ENCODE measurements at places on chromosomes 3 and 15.

GRCh38 chr3:185351396-185351795 lies 11.5 kb upstream of the MAP3K13 start:
- DNase-seq, result no peak

DNA sequence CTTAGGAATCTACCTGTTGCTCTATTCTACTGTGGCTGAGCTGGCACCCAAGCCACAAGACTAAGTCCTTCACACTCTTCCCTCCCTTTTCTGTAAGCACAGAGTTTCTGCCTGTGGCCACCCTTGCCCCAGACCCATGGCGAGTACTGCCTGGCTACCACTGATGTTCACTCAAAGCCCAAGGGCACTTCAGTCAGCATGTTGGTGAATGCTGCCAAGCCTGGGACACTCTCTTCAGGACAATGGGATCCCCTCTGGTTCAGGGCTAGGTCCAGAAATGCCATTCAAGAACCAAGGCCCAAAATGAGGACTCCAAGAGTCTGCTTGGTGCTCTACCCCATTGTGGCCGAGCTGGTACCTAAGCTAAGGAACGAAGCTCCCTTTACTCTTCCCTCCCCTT lies 184.2 kb downstream of the FGF12 start:
- DNase-seq, result no peak

DNA sequence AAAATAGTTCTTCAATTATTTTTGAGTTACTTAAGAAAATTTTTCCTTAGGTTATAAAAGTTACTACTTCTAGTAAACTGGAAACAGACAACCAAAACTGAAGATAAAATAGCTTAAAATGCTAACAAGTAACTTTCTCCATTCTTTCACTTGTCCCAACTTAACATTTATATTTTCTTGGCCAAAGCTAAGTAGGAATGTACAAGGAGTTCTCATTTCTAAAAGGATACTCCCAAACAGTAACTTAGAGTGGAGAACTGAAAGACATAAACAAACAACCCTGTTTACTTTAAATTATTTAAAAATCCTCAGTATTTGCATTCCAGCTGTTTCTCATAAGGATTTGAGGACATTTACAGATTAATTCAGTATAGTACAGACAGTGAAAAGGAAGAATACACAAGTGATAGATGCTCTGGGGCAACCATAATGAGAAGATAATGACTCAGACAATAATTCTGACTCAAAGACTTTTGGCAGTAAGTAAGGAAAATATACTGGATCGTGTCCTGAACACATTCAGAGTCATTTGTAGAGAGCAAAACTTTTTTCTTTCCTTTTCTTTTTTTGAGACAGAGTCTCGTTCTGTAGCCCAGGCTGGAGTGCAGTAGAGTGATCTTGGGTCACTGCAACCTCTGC lies 29.2 kb upstream of the ANXA2 start:
- no peak for DNase-seq

DNA sequence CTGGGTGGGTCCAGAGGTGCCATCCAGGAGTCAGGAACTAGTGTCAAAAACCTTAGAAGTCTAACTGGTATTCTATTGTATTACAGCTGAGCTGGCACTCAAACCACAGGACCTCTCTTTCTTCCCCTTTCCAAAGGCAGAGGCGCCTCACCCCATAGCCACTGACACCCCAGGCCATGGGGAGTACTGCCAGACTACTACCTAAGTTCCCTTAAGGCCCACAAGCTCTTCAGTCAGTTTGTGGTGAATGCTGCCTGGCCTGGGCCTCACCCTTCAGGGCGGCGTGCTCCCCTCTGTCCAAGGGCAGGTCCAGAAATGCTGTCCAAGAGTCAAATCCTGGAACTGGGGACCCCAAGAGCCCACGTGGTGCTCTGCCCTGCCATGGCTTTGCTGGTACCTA lies 43.0 kb upstream of the FGF7 start:
- no peak for DNase-seq

GRCh38 chr3:172159376-172159775 lies 120.0 kb downstream of the FNDC3B start:
- no peak for DNase-seq

GRCh38 chr3:291646-292436 lies 95.3 kb downstream of the CHL1 start:
- no peak for DNase-seq

DNA sequence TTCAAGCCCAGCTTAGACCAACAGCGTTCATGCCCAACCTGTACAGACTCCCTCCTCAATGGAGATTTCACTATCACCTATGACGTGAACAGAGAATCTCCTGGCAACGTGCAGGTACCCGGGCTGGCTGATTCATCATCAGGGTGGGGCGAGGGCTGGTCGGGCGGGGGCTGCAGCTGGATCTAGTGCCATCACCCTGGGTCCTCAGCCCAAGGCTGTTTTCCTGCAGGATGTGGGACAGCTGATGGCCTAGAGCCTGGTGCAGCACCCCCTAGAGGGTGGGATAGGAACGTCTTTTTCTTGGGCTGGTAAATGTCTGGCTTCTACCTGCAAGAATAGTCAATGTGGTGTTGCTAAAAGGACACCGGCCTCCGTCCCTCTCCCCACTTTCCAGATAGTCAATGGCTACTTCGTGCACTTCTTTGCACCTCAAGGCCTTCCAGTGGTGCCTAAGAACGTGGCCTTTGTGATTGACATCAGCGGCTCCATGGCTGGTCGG lies 4.4 kb downstream of the ITIH3 start:
- DNase-seq, result no peak

- DNase-seq, result no peak
Measured at GRCh38 chr15:84736375-84736774, 12.0 kb upstream of the ZNF592 start.

DNA sequence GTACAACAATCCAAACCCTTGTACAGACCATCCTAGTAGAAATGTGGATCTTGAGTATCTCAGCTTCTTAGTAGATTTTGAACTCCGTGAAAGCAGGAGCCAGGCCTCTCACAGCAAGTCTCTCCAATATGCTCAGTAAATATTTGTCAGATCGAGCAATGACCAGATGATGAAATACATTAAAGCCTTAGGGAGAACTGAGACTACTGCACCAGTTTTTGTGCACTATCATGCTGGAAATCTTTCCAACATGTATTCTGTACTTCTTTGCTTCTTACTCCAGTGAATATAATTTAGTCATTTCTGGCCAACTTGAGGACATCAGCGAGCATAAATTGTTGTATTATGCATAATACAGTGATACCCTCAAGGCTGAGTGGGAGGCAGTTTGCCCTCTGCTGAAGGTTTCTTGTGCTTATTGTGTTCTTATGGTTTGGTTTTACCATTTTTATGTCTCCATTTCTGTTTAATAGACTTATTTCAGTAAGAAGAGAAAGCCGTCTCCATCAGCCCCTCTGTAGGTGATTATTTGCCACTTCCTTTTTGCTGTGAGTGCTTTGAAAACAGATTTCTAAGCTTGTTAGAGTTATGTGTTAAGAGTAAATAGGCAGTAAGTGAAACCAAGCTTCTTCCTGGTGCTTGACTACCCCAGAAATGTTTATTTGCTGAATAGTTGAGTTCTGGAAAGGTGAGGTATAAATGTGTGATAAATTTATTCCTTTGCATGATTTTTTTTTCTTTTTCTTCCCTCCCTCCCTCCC lies 147.1 kb downstream of the PGPEP1L start:
- DNase-seq, result no peak

DNA sequence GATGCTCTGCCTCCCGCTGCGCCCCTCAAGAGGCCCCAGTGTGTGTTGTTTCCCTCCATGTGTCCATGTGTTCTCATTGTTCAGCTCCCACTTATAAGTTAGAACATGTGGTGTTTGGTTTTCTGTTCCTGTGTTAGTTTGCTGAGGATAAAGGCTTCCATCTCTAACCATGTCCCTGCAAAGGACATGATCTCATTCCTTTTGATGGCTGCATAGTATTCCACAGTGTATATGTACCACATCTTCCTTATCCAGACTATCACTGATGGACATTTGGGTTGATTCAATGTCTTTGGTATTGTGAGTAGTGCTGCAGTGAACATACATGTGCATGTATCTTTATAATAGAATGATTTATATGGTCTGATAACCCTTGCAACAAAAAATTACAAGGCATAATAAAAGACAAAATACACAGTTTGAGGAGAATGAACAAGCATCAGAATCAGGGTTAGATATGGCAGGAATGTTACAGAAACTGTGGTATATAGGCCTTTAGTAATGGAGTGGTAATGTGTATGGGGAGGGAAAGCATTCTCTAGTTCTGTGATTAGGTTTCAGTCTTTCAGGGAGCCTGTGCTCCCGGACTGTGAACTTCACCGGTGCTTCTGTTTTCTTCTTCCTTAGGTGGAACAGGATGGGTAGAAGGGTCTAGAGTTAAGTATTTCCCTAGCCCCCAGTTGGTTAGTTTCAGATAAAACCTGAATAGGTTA lies 27.1 kb downstream of the GRM2 start:
- no peak for DNase-seq

GRCh38 chr3:66355394-66355793 lies 134.6 kb downstream of the SLC25A26 start:
- DNase-seq, result no peak

GRCh38 chr3:193998123-193998448 lies 137.9 kb upstream of the HES1 start:
- no peak for DNase-seq

- no peak for DNase-seq
Measured at GRCh38 chr3:62562596-62562995, 189.2 kb upstream of the FEZF2 start.

DNA sequence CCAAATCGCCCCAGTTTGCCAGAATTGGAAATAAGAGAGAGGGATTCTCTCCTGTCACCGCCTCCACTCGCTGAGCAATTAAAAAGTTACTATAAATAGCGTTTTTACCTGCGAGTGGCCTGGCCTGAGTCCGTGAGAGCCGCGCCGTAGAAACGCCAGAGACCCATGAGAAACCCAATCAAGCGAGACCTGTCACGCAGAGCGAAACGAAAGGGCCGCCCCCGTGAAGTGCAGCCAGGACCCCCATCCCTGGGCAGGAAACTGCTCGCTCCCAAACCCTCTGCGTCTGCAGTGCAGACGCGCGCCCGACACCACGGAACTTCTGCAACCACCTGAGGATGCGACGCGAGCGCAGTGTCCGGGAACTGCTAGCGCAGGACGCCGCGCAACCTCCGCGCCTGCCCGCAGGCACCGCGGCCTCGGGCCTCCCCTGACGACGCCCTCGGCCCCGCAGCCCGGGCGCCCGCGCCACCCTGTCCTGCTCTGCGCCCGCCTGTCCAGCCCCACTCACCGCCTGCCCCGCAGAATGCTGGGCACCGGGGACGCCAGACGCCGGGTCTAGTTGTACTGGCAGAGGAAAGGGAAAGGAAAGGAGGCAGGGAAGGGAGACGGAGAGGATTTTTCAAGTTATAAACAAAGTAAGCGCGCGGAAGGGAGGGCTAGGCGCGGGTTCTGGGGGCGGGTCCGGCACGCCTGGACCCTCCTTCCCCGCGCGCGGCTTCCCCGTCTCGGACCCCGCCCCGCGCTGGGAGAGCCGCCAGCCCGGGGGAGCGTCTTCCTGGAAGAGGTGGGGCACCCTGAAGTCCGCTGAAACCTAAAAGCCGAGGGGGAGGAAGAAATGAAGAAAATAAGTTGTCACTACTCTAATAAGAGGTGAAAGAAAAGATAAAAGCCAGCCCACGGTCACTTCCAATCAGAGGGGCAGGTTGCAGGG lies at the start of gene PLSCR4:
Gene PLSCR4, minus strand, starts transcription at position 657 of the 934 bp plus-strand sequence. CDS start 29,034 bp downstream, outside the sequence.
- DNase-seq, result no peak

DNA sequence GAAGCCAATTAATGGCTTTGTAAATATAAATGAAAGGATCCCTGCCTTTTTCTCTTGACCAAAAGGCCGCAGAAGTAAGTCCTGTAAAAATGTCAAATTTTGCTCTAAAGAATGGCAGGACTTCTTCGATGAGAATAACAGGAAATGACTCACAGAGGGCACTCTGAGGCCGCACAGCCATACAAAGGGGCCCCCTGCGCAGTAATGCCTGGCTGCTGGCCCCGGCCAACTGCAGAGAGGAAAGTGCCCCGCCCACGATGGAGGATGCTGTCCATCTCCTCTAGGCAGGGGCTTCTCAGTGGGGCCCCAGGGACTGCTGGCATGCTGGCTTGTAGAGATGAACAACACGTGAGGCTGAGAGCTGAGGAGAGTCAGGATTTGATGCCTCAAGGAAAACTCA lies 18.1 kb upstream of the SCN10A start:
- no peak for DNase-seq

DNA sequence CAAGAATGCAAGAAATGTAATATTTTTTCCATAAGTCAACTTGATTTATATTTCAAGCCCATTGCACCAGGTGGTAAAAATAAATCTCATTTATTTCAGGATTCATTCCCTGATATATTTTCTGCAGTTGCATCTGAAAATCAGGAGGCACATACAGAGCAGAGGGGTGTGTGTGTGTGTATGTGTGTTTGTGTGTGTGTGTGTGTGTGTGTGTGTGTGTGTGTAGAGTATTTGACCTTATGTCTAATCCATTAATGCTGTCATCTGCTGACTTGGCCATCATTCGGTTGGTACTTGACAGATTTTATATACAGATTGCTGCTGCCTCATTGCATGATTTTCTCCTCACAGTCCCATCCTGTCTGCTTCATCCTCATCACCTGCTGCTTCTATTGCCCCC lies 118.5 kb downstream of the SERPINI1 start:
- peak; percentile 23 for DNase-seq

GRCh38 chr3:157190380-157190872 lies 30.5 kb upstream of the CCNL1 start:
- no peak for DNase-seq
